ENCODE measurements at places on chromosomes 1 and 21.

DNA sequence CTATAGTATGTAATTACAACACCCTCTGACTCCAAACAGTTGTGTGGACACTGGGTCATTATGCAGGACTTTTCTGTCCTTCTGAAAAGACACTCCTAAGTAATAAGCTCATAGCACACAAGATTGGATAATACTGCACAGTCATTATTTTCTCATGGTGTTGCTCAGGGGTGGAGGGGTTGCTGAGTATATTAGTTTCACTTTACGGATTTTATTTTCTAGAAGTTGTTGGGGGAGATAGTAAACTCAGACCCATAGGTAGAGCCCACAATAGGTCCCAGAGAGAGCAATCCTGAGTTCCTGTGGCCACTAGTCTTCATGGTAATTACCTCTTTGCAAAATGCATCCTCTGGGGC, 53.4 kb downstream of the DUSP10 start:
- DNase-seq = no peak

- no peak for DNase-seq
Measured at GRCh38 chr21:46159841-46160656, 4.7 kb upstream of the FTCD start.

DNA sequence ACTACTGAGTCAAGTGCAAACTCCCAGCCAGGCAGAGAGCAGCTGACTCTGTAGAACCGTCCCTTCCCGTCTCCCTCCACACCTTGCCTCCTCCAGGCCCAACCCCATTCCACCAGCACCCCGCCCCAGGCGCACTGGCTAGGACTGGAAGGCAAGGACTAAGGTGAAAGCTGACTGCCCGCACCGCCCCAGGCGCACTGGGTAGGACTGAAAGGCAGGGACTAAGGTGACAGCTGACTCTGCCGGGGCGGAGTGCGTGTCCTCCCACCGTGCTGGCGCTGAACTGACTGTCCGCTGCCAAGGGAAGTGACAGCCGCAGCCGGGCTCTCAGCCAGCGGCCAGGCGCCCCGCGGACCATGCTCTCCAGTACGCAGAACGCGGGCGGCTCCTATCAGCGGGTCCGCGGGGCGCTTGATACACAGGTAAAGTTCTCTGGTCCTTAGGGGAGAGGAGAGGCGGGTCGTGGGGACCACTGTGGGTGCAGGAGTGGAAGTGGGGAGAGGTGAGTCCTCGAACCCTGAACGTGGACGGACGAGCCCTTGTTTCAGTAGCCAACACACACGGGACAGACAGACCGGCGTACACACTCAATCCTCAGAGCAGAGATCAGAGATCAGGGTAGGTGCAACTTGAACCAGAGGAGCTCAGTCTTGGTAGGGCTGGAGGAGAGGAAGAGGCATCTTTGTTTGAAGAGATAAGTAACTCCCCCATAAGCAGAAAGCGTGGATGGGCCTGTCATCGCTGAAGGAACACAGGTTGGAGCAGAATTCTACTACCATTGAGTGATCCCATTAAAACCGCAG, 58.0 kb downstream of the RBM11 start:
- no peak for DNase-seq

DNA sequence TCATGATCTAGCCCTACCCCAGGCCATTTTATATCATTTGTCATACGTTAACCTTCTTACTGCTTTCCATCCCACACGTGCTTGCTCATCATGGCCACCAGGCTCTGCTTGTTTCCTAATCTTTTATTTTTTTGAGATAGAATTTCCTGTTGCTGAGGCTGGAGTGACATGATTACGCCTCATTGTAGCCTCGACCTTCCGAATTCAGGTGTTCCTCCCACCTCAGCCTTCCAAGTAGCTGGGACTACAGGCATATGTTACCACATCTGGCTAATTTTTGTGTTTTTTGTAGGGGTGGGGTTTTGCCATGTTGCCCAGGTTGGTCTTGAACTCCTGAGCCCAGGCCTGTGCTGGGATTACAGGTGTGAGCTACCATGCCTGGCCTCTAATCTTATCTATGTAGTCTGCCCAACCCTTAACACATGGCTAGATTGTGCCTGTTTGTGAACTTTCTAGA, 3.3 kb downstream of the UAP1 start:
- no peak for DNase-seq

GRCh38 chr1:184163674-184164465, 112.3 kb downstream of the TSEN15 start:
- no peak for DNase-seq

- DNase-seq = no peak
Measured at GRCh38 chr1:81366173-81366572, 434.6 kb upstream of the ADGRL2 start.

GRCh38 chr1:226210571-226211176, 12.8 kb upstream of the MIXL1 start:
- DNase-seq = no peak

DNA sequence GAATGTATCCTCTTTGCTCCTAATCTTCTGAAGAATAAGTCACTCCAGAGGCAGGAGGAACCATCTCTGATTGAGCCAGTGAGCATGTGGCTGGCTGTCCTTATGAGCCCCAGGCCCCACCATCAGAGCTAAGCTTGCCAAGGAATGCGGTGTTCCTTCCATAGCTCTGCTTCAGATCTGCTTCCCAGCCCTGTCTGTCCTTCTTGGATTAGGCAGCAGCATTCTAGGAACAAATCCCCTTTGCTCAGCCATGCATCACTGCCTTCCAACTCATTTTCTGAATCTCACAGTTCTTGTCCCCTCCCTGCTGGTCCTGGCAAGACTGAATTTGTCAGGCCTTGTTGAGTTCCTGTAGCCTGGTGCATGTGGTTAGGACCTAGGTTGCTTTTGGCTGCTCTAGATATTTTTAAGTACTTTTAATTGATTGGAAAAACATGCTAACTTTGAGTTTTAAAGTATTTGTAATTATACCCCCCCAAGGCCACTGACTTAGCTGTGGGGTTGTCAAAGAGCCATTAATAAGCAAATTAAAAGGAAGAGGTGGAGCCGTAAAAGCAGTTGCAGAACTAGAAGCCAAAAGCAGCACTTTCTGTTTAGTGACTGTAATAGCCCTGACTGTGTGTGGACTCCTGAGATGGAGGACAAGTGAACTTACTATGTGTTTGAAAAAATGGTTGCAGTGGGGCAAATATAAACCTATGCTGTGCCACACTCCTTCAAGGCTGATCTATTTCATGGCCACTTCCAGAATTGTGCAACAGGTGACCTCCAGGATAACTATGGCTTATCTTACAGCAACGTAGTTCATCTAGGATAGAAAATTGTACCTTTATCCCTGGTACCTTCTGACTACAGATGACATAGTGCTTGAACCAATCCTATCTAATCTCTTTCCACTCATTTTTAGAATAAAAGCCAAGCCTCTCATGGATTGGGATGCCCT, 61.3 kb upstream of the BACH1 start:
- no peak for DNase-seq

DNA sequence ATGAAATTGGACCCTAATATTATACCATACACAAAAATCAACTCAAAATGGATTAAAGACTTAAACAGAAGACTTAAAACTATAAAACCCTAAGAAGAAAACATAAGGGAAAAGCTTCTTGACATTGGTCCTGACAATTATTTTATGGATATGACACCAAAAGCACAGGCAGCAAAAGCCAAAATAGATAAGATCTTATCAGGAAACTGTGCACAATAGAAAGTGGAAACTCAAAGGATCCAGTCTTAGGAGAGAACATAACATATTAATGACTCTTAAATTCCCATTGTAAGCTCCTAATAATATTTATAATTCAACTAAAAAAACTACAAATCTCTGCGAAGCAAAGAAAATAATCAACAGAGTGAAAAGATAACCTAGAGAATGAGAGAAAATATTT, 39.8 kb downstream of the RGS13 start:
- no peak for DNase-seq

- no peak for DNase-seq
Measured at GRCh38 chr1:31010086-31010989, 55.2 kb downstream of the PUM1 start.

DNA sequence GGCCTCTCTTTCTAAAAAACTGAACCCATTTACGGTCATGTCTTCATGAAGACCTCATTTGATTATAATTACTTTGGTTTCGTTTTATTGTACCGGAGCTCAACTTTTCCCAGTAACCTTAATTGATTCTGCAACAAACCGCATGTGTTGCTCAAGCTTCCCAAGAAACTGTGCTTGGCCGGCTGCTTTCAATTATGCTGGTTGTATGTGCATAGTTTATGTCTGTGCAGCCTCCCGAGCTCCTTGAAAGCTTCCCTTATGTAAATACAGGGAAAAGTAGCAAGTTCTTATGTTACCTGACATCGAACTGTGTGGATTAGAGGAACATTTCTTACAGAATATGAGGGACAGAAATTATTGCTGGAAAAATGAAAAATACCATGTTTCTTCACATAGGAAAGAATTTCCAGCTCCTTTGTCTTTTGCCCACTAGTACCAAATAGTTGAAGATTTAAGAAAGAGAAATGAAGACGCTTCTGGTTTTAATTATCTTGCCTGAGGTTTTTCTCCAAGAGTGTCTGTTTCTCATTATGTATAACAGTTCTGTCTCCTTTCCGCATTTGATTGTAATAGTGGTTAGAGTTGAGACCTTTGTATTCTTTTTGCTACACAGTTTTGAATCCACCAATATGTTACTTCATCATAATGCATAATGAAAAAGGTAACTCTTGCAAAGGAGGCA, 2.1 kb downstream of the VCAM1 start:
- DNase-seq = no peak

GRCh38 chr1:98368995-98369394, 292.5 kb upstream of the SNX7 start:
- no peak for DNase-seq

- DNase-seq = no peak
Measured at GRCh38 chr1:160338580-160338979, 4.5 kb downstream of the COPA start.

GRCh38 chr1:28322194-28322593, 6.6 kb upstream of the MED18 start:
- DNase-seq = no peak

DNA sequence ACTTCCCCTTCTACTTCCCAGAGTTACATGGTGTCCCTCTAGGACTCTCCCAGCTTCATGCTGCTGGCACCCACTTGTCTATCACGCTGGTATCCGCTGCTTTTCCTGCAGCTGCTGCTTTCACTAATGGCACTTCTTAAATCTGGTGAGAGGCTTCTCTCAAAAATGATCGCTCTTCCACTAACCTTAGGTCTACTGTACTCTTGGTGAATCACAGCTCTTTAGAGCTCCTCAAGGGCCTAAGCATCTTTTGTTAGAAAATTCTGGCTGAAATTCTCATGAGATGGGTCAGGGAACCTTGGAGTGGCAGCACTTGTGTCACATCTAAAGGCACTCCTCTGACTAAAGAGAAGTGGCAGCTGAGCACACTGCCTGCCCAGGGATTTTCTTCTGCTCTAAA, 32.1 kb downstream of the ZMYND12 start:
- DNase-seq = no peak

DNA sequence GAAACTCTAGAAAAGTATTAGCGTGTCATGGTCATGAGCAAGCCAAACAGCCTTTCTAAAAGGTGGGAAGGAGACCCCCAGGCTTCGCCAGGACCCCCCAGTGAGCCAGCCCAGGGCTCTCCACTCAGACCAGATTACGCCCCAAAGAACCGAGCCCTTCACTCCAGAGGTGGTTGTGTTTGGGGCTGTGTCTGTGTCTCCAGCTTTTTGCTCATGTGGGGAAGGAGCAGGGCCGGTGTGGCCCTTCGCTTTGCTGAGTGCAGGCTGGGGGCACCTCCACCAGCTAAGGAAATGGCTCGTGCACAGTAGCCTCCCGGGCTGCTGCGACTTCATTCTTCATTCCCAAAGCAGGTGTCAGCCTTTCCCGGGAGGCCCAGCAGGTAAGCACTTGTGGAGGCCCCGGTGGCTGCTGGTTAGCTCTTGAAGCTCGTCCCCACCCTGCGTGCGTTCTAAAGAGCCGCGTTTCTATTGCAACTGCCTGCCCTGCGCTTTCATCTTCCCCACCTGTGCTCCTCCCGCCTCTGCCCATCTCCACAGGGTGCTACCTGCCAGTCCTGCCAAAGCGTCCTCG, 531 bp downstream of the TSPEAR start:
- DNase-seq = no peak

DNA sequence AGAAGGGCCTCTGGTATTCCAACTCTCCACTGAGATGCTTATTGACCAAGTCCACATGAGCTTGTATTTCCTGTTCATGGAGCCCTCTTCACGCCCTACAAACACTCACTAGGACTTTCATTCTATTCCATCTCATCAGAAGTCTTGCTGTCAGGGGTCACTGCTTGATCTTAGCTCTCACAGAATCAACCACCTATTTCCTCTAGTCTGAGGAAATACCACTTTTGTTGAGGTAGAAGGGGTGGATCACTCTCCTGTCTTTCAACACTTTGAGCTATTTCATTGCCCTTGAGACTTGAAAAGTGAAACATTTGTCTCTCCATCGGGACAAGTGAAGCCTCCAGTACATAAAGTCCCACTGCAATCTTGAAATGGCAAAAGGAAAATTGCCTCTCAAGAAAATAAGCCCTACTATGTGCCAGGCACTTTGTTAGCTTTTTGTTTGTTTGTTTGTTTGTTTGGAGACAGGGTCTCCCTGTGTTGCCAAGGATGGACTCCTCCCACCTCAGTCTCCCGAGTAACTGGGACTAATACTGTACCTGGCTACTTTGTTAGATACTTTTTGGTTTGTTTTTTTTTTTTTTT, 19.8 kb upstream of the FAM110D start:
- DNase-seq = no peak

- DNase-seq = no peak
Measured at GRCh38 chr21:34892209-34892608, 156.9 kb downstream of the RUNX1 start.

GRCh38 chr1:180278596-180279395, 48.7 kb downstream of the LHX4 start:
- DNase-seq = no peak

- no peak for DNase-seq
Measured at GRCh38 chr1:39899611-39900538, 1.8 kb downstream of the MYCL start.

DNA sequence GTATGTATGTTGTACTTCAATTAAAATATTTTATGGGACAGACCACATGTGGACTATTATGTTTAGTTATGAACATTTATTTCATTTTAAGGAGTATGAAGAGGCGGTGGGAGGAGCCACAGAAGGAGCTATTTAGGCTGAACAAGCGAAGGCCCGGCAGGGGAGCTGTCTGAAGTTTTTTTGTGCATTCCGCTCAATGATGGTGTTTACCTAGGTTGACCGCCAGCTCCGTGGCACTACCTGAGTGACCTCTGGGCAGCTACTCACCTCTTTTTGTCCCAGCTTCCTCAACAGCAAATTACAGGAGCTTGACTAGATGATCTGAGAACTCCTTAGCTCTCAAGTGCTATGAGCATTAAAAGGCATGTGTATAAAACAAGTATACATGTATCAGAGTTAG, 32.7 kb upstream of the C1orf198 start:
- DNase-seq = no peak

DNA sequence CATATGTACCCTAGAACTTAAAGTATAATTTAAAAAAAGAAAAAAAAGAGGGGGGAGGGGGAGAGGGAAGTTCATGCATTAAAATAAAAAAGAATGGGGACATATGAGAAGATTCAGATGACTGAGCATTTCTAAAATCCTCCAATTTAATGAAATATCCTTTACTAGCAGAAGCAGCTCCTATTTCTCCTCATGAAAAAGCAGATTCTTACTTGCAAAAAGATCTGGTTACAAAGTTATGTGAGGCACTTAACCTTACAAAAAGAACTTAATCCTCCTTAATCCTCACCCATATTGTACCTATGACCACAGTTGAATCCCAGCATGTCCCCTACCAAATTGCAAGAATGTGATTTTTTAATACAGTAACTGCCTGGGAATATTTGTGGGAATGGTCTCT, 298.5 kb downstream of the SRGAP2C start:
- DNase-seq = no peak

Data from keratinocyte (primary cell).